Vagina (tissue), 2 donors: ENCODE measurements at places on chromosomes 1 and 21.

GRCh38 chr21:42925114-42925926 is at the start of gene ERVH48-1:
TSS of gene ERVH48-1 (minus strand) at chr21:42925630. CDS start at chr21:42919006, 6,624 bp downstream.
- DNase-seq = no peak

DNA sequence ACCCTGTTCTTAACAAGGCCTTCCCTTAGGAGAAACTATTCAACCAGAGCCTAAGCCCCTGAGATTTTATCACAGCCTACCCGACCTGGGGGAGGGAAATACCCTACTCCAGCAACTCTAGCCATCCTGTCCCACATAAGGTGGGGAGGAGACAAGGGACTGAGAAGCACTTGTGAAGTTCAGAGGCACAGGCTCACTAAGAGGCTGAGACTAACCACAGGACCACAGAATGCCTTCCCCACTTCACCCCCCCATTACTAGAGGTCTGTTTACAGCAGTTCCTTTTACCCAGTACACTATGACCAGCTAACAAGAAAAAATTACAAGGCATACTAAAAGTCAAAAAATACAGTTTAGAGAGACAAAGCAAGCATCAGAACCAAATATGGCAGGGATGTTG is 86.8 kb downstream of the TEX35 start:
- DNase-seq = no peak

DNA sequence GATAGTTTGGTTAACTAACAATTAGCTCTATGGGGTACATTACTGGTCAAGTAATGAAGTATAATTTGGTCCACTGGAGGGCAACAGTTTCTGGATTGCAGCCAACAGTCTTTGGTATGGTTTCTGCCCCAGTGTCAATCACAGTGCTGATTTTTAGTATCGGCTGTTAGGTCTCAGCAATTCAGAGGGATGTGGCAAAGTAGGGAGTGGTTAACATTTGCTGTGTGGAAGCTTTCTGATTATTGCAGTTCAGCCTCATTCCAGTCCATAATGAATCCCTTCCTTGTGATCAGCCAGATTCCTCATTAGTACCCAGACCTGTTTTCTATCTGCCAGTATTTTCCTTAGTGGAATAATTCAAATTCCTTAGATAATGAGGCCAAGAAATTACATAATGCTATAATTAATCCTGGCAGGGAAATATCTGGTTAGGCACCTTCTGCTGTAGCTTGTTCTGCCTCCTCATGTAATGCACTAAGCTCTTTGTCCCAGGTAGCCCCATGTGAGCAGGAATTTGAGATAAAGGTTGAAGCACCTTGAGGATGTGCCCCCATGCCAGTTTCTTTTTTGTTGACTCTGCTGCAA is 14.0 kb downstream of the F3 start:
- no peak for DNase-seq

DNA sequence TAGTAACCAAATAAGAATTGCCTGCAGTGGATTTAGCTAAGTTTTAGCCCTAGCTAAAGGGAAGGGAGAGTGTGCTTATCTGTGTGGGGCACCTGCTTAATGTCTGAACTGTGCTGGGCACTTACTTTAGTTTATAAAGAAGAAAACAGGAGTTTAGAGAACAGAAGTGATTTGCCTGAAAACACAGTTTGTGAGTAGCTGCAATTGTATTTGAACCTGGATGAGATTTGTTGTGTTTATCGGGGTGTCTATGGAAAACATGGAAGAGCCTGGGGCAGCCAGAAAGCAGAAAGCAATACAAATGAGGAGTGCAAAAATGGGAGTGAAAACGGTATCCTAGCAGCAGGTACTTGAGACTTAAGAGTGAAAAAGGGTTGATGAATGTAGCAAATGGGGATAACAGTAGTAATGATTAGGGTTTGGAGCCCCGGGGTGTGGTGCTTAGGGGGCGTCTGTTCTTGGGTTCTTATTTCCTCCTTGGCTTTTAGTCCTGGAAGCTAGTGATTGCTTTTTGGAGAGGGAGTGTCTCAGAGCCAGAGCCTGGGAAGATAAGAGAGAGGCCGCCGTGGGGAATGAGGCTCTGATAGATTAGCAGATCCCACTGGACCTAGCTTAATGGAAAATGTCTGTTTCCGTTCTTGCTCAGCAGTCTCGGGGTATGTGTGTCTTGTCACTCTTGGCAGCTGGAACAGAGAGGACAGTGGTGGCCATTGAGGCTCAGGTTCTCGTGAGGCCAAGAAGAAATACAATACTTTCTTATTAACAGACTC is 5.6 kb downstream of the PRCC start:
- no peak for DNase-seq
